ENCODE measurements at places on chromosomes 11 and 22. TPM values are rescaled to one million over a fixed set of nuclear protein-coding genes. Genes with fewer than 3 reads are reported as not detected.

KDM2A gene
- total RNA-seq = 50.6 TPM

KRTAP5-8 gene
- not detected for total RNA-seq

- DNase-seq = no peak
Measured at GRCh38 chr11:110452720-110453119, 23.0 kb downstream of the FDX1 start.

DNA sequence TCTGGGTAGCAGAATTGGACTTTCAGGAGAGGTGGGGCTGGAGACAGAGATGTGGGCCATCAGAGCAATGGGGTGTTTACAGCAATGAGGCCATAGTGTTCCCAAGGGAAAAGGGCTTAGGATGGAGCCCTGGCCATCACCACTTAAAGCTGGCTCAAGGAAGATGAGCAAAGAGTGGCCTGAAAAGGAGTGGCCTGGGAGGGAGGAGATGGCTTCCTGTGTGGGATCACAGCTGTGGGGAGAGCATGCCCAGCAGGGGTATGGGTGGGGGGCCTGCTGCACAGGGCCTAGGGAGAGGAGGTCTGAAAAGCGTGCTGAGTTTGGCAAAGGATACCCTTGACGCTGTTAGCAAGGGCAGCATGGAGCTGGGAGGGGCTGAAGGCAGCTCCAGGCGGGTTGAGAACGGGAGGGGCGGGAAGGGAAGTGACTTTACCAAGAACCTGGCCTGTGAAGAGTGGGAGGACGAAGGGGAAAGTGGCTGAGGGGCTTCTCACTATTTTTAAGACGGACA lies 13.9 kb downstream of the LRRC32 start:
- DNase-seq = no peak

GRCh38 chr11:15166204-15166603 lies 51.5 kb downstream of the INSC start:
- no peak for DNase-seq

GRCh38 chr11:57410287-57410686 lies 16.6 kb downstream of the SLC43A3 start:
- DNase-seq = no peak

CAPN5 gene
- 4.9 TPM for total RNA-seq

CRELD2 gene
- 34.3 TPM for total RNA-seq

DNA sequence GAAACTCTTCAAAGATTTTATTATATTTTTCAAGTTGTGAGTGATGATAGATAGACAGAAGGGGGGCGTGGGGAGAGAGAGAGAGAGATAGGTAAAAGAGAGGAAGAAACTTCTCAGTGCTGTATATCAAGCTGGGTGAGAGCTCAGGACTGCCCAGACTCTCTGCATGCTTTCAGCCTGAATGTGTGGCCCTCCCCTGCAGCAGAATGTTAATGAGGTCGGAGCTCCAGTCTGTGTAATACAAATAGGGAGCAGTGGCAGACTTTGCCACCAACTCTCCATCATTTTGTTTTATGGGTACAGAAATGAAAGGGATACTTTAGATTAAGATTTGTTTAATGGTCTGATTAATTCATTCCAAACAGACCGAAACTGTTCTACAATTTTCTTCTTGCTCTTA lies 752.8 kb downstream of the OPCML start:
- DNase-seq = no peak

TTC36 gene
- 3.7 TPM for total RNA-seq

SLC5A4 gene
- 1.2 TPM for total RNA-seq

DNA sequence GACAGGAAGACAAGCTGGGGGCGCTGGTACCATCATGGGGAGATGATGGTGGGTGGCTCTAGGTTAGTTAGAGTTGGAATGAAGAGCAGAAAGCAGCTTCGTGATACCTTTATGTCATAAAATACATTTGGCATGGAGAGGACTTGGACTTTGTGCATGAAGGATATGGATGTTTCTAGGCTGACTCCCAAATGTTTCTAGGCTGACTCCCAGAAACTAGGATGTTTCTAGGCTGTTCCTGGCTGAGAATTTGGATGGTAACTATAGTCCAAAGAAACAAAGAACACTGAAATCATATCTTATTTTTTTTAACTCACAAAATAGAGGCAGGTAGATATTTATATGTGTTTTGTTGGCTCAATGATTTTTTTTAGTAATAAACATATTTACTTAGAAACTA lies 89.4 kb upstream of the VPREB1 start:
- DNase-seq = no peak

GRCh38 chr22:21736084-21736642 lies 569 bp upstream of the YPEL1 start:
- no peak for DNase-seq

DNA sequence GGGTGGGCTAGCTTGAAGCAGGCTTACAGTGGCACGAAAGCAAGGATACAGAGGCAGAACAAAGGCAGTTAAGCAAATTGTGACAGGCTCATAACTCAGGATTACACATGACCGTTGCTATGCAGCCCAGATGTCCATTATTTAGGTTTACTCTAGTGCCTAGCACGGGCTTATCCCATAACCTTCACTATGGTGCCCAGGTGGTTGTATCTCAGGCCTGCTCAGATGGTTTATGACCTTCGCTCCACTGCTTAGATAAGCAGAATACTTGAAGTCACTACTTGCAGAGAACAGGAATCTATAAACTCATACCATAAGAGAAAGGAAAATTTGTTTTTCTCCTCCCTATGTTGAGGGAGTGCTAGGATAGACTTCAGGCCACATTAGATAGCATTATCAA lies 9.0 kb downstream of the OR6M1 start:
- no peak for DNase-seq

DNA sequence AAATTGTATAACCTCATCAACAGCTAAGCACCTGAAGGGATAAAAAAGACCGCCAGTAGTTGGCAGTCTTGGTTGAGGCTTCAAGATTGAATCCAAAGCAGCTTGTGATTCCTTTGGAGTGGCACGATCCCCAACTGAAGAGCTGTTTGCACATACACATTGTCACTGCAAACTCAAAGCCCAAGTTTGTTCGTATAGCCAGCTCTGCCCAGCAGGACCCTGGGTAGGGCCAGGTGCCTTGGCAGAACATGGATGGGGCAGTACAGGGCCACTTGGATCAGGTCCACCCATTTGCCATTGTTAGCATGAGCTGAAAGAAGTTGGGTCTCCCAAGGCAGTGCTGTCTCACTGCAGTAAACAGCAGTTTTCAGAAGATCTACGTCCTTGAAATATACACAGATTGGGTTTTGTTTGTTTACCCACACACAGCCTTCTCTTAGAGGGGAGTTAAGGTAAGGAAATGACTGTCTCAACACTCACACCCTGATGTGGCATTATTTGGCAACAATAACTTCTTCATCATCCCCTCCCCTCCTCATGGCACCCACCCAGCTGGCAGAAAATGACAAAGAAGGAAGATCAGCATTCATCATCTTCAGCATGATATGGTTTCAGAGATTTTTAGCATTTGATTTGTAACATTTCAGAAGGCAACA lies 132.9 kb downstream of the COMMD9 start:
- no peak for DNase-seq

DNA sequence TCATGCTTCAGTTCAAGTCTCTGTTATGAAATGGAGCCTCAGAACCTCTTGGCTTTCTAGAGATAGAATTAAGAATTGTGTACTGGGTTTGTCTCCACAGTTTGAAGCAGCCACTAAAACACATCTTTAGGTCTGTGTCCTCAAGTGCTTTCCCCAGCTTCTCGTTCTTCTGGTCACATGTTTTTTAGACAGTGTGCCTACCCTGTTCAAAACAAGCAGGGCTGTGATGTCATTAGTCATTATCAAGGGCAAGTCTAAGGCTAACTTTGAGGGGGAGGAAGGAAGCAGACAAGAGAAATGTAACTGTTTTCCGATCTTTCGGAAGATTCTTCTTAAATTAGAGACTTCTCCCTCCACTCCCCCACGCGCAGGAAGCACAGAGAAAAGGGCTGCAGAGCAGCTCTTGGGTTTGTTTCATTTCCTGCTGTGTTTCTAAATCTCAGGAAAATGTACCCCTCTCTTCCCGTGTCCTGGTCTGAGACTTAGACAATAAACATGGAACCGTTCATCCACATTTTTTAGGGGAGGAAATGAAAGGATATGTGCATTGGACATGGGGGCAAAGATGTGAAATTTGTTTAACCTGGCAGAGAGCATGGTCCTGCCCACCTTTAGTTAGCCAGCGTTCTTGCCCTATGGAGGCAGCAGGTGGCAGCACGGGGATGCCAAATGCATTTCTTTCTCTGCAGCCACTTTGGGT lies 3.1 kb downstream of the AKIP1 start:
- DNase-seq = no peak

DNA sequence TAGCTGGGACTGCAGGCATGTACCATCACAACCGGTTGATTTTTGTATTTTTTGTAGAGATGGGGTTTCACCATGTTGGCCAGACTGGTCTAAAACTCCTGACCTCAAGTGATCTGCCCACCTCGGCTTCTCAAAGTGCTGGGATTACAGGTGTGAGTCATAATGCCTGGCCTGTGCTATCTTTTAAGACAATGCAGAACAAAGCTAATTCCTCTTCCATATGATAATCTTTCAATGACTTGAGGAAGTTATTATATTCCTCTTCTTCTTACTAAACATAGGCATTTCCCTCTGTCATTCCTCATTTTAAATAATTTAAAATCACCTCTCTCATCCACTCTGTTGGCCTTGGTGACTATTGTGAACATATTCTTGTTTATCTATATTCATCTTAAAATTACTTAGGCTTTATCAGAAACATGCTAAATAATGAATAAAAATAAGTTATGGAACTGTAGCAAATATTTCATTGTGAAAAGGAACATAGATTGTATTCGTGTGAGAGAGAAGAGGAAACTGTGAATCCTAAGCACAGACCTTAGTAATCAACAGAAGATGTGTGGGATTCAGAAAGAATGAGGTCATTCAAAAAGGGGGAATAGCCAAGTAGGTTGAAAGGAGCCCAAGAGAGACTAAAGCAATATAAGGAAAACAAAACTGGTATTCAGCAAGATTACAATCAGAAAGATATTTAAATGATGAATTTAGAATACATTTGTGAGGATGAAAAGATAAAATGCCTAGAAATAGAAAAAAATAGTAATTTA lies 269.4 kb downstream of the TTC28 start:
- no peak for DNase-seq

DNA sequence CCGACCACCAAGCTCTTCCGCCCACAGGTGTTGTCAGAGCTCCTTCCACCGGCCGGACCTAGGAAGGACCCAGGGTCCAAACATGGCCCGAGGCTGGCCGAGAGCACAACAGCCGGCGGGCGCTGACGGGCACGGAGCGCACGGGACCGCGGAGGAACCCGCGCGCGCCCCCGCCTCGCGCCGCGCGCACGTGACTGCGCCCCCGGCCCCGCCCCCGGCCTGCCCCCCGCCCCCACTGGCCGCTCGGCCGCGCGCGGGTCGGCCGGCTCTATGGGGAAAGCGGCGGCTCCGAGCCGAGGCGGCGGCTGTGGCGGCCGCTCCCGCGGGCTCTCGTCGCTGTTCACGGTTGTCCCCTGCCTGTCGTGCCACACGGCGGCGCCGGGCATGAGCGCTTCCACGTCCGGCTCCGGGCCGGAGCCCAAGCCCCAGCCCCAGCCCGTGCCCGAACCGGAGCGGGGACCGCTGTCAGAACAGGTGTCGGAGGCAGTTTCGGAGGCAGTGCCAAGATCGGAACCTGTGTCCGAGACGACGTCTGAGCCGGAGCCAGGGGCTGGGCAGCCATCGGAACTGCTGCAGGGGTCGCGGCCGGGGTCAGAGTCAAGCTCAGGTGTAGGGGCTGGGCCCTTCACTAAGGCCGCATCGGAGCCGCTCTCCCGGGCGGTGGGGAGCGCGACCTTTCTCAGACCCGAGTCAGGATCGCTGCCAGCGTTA lies at the start of gene OSBP2:
OSBP2 (plus strand) TSS at position 235 of the 711 bp plus-strand sequence; CDS start at position 271, 36 bp downstream.
- no peak for DNase-seq

- no peak for DNase-seq
Measured at GRCh38 chr11:119316016-119316728, 758 bp downstream of the MCAM start.

GRCh38 chr11:82842019-82842418 lies 58.2 kb downstream of the PRCP start:
- no peak for DNase-seq

GPR83 gene
- not detected for total RNA-seq

RTCB gene
- total RNA-seq = 71.0 TPM

- no peak for DNase-seq
Measured at GRCh38 chr11:33787076-33787475, 12.8 kb upstream of the FBXO3 start.

- no peak for DNase-seq
Measured at GRCh38 chr11:121892863-121893262, 223.2 kb downstream of the BLID start.

MPEG1 gene
- 17.4 TPM for total RNA-seq

OOSP1 gene
- total RNA-seq = not detected

CSNK2A3 gene
- total RNA-seq = 2.8 TPM

OR51B5 gene
- not detected for total RNA-seq

TMEM138 gene
- total RNA-seq = 14.9 TPM

GRCh38 chr11:304915-305843 lies 2.4 kb upstream of the IFITM2 start:
- DNase-seq = no peak

DNA sequence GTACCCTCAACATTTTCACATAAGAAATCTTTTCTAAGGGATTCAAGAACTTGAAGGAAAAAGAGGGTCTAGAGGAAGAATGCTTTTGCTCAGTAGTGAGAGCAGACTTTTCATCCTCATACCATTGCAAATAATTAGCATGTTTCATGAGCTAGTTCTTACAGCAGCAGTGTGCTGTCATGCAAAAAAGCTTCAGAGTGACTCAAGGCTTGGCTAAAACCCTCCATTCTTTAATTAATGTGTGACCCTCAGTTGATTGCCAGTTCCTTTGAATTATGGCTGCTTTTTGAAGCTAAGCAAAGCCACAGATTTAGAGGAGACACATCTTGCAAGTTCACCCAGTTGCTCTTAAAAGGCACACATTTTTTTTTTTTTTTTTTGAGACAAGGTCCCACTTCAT lies 36.6 kb upstream of the PCF11 start:
- no peak for DNase-seq

RGL4 gene
- total RNA-seq = not detected

ZNF215 gene
- 0.17 TPM for total RNA-seq

GRCh38 chr11:8092587-8093424 lies 11.8 kb downstream of the TUB start:
- no peak for DNase-seq

APOA4 gene
- total RNA-seq = not detected

NAALAD2 gene
- 0.78 TPM for total RNA-seq

C22orf31 gene
- not detected for total RNA-seq

ADAMTS8 gene
- 23.5 TPM for total RNA-seq

C11orf87 gene
- total RNA-seq = not detected
